Hindlimb muscle (tissue), 1 donor: ENCODE measurements at places on chromosomes 3 and 15. TPM values are rescaled to one million over a fixed set of nuclear protein-coding genes. Genes with fewer than 3 reads are reported as not detected.
A peak's percentile ranks its signal among the peaks of the same experiment; 100 is the strongest.

DNA sequence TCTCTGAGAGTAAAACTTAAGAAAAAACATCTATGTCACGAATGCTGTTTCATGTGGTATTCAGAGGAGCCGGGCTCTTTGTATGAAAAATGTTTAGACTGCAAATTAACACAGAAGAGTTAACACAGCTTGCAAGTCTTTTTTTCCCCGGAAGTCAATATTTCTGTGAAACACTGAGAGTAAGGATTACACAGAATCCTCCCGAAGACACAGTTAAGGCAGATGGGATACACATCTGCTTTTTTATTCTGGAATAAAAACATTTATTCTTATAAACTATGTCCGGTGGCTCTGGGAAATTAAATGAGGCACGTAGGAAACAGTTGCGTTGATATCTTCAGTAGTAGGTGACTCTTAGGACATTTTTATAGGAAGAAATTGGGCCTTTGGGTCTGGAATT is 180.6 kb downstream of the PTPRG start:
- no peak for DNase-seq

SUMF1 gene
- 15.5 TPM for polyA plus RNA-seq

- no peak for DNase-seq
Observed at GRCh38 chr3:85081191-85081906, 122.6 kb downstream of the CADM2 start.

GRCh38 chr3:157261000-157261399 is 101.1 kb upstream of the CCNL1 start:
- no peak for DNase-seq

ANKRD63 gene
- polyA plus RNA-seq = 0.40 TPM

- DNase-seq = no peak
Observed at GRCh38 chr15:92840149-92840548, 60.0 kb upstream of the CHD2 start.

DNA sequence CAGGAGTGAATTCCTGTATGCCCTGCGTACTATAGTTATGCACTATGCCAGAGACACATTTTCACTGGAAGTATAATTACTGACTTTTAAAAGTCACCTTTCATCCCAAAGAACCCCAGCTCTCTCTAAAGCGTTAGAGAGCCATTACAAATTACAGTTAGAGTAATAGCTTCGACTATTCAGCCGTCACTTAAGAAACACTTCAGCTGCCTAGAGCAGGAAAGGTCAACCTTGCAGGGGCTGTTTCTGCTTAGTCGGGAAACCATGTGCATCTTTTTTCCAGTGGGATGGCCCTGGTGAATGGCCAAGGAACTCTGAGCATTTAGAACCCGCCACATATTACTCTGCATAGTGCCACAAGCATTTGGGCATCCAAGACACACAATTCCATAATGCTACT is 235.9 kb downstream of the ARRDC4 start:
- no peak for DNase-seq

RBP2 gene
- not detected for polyA plus RNA-seq

DNA sequence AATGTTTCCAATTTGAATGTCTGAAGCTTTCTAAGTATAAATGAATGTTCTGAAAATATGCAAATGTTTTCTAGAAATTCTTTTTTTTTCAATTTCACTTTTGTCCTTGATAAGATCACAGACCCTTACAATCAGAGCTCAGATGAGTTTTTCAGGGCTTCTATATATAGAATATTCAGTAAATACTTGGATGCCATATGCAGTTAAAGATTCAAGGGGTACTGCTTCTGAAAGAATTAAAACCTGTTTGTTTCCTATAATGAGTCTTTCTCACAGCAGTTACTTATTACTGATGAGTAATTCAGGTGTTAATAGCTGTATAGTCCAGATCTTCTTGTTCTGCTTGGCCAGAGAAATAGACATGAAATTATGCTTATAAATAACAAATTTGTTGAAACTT is 812.6 kb downstream of the ZPLD1 start:
- no peak for DNase-seq

DNA sequence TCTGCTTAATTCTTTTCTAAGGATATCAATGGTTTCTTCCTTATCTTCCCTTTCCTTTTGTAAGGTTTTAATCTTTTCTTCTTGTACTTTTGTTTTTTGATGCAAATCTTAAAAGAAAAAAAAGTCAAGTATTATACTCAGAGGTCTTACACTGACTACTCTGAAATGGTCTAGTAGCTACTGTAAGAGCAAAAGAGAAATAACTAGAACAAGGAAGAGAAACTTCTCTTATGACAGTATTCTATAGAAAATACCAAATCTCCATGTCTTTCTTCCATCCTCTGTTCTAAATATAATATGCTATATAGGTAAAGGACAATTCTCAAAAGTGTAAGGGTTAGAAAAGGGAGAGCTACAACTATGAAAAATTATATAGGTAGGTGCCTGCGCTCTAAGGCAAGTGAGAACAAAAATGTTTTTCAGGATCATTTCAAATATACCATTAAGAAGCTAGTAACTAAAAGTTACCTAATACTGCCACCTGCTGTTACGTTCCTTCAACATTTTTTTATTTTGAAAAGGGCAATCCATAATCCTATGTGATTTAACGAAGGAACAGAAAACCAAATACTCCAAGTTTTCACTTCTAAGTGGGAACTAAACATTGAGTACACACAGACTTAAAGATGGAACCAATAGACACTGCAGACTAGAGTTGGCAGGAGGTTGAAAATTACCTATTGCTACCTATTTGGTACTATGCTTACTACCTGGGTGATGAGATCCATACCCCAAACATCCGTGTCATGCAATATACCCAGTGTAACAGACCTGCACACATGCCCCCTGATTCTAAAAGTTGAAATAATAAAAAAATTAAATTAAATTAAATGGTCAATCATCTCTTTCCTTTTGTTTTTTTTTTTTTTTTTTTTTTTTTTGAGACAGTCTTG is 36.7 kb downstream of the CIP2A start:
- peak; percentile 25 for DNase-seq

DNA sequence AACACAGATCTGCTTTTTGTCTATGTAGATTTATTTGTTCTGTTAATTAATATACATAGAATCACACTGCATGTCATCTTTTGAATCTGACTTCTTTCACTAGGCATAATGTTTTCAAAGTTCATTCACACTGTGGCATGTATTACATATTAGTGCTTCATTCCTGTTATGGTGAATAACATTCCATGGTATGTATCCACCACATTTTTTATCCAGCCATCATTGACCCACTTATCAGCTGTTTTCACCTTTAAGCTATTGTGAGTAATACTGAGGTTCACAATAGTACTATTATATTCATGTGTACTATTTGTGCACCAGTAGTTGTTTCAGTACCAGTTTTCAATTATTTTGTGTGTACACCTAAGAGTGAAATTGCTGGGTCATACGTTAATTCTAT is 230.6 kb upstream of the CNTN3 start:
- no peak for DNase-seq

DNA sequence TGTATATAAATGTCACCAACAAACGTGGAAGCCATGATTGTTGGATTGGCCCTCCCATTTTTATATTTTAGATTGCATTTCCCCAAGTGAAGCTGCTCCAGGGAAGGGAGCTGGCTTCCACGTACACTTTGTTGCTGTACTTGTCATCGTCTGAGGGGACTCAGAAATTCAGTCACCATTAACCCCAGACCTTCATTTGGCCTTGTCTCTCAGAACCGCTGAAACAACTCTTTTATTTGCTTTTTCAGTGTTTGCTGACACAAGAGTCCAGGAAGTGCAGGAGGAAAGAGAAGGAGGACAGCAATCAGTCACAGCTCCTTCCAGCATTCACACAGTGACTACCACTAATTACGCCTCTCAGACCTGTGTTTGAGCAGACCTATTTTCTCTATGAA is 276.5 kb downstream of the TBL1XR1 start:
- DNase-seq = no peak

KY gene
- 96.9 TPM for polyA plus RNA-seq

DNA sequence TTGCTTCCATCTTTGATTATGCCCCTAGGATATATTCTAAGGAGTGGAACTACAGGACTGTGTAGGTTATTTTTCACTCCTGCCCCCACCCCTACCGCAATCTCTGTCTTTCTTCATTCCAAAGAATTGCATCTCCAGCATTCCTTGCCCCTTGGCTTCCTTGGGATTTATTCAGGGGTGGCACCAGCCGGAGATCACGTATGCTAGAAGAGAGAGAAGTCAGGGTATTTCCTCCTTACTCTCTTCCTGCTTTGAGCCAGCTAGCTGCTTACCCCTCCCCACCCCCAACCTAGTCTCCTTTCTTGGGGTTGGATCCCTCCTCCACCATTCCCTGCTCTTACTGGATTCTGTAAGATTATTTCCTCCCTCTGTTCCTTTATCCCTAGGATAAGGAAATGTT is 35.0 kb upstream of the DENND4A start:
- DNase-seq = no peak
